ENCODE measurements at places on chromosomes 3 and 15.

GRCh38 chr3:18344306-18345014 lies 80.7 kb downstream of the SATB1 start:
- no peak for DNase-seq

DNA sequence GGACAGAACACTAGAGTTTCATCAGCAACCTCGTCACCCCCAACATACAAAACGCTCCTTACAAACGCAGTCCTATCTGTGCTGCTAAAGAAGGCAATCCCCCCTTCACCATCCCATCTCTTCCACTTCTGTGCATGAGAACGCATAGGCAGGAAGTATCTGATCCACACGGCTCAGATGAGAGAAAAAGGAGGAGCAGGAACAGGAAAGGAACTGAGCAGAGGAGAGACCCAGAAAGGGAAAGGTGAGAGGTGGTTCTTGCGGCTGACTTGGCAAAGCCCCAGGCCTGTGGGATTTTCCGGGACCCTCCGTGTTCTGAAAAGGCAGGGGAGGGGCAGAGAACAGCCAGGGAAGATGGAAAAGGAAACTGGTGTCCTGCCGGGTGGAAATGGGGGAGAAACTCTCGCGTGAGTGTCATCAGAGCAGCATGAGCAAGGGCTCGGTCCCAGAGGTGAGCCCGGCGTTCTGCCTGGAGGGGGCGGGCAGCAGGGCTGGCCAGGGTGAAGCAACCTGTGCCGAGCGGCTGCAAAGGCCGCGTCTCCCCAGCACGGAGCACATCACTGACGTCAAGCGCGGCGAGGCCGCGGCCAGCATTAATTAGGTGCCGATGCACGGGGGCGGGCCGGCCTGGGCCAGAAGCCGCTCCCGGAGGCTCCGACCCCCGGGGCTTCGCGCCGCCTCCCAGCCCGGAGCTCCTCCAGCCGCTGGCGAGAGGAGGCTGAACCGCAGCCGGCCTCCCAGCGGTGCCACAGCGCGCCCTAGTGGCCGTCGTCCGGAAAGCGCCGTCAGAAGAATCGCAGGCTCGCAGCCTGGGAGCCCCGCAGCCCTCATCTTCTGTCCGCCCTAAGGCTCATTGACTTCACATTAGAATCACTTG lies 35.8 kb downstream of the CPN2 start:
- peak; percentile 80 for DNase-seq

- DNase-seq, result peak; percentile 98
Observed at GRCh38 chr3:188881954-188882641, 289.7 kb upstream of the TPRG1 start.

DNA sequence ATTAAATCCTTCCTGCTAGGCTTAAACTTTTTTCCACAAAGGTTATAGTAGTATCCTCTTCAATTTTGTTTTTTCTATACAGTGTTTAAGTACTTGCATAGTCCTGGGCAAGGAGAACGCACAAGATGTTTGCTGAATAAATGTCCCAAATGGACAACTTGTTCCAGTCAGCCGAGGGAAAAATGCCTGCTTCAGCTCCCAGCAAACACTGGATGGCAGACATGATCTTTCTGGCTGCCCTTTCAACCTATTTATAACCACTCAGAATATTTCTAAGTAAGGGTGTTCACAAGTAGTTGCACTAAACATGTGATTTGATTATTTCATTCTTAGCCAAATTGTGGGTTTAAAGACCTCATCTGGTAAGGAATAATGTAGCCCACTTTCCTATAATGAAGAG lies 29.8 kb downstream of the GNB4 start:
- no peak for DNase-seq

DNA sequence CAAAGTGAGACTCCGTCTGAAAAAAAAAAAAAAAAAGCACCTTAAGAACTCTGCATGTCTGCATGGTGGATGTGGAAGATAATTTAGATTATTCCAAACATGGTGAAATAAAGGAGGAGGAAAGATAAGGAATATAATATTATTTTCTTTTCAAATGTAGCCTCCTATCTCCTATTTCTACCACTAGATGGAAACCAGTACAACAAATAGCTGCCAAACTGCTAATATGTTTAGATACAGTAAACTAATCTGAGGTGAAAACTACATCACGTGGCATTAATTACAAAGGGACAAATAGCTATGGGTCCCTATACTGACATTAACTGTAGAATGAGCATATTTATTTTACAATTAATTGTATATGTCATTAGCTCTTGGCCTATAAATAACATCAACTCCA lies 197.8 kb downstream of the TBC1D5 start:
- no peak for DNase-seq

GRCh38 chr15:66882251-66883020 lies 180.4 kb downstream of the SMAD6 start:
- DNase-seq, result peak; percentile 65

GRCh38 chr15:73879426-73879825 lies 6.1 kb downstream of the TBC1D21 start:
- DNase-seq, result no peak

- DNase-seq, result peak; percentile 41
Observed at GRCh38 chr3:59142556-59142955, 92.7 kb upstream of the CFAP20DC start.

GRCh38 chr15:41429003-41429890 lies 12.4 kb downstream of the RTF1 start:
- no peak for DNase-seq

GRCh38 chr15:95644100-95644875 lies 686.2 kb upstream of the NR2F2 start:
- no peak for DNase-seq

DNA sequence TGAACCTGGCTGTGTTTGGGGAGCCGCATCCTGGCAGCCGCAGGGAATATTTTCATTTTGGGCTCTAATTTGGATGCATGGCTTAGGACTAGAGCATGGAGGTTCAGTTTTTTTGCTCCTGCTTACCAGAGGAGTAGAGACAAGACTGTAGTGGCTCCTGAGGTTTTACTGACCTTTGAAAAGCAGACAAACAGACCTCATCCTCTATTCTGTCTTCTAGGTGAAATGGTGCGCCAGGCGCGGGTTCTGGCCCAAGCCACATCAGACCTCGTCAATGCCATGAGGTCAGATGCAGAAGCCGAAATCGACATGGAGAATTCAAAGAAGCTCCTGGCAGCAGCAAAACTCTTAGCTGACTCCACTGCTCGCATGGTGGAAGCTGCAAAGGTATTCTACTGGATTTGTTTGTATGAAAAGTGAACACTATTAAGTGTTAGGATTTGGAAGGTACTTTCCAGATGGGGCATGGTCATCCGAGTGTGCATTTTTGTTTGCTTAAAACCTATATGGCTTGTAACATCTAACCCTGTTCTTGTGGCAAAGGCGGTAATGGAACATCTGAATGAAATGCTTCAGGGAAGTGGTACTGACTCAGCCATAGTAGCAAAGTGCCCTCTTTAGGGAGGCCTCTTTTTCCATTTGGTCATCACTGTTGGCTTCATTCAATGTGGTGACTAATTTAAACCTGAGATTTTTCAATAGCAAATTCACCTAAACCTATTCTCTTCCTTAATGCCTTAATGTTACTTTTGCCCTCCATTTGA lies 330.7 kb upstream of the TPM1 start:
- peak; percentile 56 for DNase-seq

DNA sequence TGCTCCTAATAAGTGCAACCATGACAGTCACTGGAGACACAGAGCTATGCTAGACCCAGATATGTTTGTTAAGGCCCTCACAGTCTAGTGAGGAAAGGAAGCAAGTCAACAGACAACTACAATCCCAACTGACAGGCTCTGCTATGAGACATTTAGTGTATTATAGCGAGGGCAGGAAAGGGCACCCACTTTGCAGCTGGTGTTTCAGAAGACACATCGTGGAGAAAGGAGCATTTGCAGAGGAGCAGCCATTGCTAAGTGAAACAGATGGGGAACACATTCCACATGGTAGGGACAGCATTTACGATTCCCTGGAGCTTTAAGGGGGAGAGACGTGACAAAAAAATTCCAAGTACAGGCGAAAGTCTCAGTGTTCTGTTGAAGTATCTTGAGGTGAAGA lies 685.6 kb downstream of the AGBL1 start:
- no peak for DNase-seq

GRCh38 chr15:31523655-31524049 lies 197.0 kb downstream of the KLF13 start:
- no peak for DNase-seq

DNA sequence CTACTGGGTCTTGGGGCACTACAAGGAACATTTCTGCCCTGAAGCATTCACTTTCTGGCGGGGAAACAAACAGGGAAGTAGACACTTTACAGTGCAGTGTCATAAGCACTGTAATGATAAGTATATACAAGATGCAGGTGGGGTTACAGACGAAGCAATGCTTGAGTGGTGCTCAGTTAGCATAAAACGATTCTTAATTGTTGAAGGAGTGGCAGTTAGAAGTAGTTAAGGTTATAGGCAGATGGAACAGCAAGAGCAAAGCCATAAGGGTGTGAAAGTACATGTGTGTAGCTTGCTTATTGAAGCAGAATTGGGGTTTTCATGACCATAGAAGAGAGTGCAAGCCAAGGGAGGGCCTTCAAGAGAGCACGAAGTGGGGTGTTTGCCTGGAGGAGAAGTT lies 46.2 kb downstream of the SLC25A26 start:
- DNase-seq, result no peak

DNA sequence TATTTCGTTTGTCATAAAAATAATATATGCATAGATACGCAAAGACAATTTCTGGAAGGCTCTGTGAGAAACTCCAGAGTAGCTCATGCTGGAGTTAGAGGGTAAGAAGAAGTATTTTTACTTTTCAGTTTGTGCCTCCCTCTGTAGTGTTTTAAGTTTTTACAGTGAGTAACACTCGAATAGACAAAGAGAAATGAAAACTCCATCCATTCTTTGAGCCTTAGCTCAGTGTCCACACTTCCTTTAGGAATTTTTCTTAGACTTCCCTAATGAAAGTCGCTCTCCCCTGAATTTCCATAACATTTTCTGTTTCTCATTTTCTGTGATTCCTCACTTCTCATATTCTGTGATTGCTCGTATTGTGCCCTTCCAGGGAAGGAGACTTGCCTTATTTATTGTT lies 2.1 kb downstream of the BLOC1S6 start:
- no peak for DNase-seq

GRCh38 chr3:2583046-2583445 lies 484.4 kb downstream of the CNTN4 start:
- no peak for DNase-seq

DNA sequence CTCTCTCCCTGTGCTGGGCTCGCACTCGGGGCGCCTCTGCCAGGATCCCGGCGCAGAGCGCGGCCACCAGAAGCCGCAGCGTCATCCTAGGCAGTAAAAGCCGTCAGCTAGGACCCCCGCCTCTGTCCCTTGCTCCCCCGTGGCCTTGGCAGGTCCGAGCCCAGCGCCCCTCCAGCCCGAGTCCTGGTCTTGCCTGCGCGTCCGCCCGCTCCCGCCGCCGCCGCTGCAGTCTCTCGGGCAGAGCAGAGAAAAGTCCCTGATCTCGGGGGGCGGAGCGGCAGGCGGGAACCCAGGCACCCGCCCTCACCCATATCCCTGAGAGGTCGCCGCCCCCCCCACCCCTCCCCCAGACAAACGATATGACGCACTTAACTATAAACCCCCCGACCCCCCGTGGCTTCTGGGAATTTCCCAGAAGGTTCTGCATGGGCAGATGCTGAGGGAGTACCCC lies at the start of gene COL7A1:
Gene COL7A1 (minus strand): TSS at position 255 of the 451 bp plus-strand sequence. CDS start 170 bp downstream, at position 85.
- no peak for DNase-seq

DNA sequence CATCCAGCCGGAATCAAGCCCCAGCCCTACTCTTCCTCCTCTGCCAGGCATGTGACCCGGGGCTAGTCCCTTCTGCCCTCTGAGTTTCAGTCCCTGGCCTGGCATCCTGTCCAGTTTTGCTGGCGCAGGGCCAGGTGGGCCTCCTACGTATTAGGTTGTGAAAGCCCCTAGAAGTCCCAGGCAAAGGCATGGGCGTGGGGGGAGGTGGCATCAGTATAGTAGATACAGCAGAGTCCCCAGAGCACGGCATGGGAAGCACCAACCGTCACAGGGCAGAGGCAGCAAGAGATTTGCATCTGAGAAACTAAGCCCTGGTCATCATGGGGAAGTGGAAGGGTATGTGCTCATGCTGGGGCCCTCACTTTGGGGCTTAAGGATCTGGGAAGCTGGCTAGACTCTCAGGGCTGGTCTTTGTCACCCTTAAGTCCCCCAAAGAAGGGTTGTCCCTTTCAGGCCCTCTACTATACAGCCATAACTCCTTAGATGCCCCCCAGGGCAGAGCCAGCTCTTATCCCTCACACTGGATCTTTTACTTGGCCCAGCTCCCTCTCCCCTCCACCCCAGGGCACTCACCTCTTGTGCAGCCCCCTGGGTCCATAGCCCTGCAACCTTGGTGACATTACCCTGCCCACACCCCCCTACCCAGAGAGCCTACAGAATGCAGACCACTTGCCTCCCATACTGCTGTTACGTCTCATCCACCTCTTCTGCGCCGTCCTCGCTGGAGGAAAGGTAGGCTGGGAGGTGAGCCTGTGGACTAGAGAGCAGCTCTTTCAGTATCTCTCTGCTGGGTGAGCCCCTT lies 11.3 kb downstream of the NBEAL2 start:
- no peak for DNase-seq

GRCh38 chr3:102265720-102266119 lies 169.1 kb upstream of the ZPLD1 start:
- DNase-seq, result no peak

DNA sequence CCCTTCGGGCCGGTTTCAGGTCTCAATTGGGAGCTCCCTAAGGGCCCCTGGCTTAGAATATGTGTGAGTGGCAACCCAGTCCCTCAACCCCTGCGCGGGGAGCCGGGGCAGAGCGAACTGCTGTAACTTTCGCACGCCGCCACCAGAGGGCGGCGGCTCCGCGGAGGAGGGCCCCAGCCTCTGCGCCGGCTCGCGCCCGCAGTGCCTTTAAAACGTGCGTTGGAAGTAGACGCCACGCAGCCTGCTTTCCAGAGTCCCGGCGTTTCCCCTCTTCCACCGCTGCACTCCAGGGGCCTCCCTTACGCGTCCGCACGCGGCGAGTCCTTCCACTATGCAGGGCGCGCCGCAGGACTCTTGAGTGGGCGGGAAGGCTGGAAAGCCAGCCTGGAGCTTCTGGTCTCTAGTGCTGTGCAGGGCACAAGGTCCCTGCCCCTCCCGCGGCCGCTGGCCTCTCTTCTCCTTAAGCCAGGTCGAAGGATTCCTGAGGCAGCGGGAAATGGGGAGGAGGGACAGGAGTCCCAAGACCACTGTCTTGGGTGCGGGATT lies 23.7 kb upstream of the RNU6-1 start:
- peak; percentile 56 for DNase-seq

Measured in astrocyte (in vitro differentiated cells and primary cell).